Lower lobe of right lung (tissue), 2 donors: ENCODE measurements at places on chromosomes 16 and 17.

DNA sequence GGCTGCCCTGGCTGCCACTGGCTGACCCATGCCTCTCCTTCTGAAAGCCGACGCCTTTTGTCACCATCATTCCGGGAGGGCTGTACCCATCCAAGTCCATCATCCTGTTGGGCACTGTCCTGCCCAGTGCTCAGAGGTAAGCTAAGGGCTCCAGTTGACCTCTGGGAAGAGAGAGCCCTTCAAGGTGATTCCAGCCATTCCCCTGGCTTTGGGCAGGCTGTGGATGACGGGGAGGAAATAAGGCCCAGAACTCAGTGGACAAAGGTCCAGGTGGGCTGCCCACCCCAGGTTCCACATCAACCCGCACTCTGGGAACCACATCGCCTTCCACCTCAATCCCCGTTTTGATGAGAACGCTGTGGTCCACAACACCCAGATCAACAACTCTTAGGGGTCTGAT lies 45.8 kb downstream of the NOS2 start:
- DNase-seq: no peak

- DNase-seq: no peak
These were observed 166.0 kb upstream of the ZFHX3 start for GRCh38 chr16:73213732-73214455.

DNA sequence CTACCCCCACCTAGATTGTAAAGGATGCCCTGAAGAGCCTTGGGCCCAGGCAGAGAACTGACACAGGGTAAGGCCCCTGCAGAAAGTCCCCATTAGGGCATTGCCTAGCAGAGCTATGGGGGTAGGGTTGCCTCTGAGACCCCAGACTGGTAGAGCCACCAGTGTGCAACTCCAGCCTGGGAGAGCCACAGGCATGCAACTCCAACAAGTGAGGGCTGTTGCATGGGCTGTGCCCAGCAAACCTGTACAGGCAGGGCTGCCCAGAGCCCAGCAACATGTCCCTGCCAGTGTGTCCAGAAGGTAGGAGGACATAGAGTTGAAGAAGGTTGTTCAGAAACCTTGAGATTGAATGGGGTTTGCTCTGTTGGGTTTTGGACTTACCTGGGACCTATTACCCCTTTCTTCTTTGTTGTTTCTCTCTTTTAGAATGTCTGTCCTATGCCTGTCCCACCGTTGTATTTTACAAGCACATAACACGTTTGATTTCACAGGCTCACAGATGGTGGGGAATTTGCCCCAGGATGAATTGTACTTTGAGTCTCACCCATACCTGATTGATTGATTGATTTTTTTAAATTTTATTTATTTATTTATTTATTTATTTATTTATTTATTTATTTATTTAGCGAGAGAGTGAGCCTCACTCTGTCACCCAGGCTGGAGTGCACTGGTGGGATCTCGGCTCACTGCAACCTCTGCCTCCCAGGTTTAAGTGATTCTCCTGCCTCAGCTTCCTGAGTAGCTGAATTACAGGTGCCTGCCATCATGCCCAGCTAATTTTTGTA lies 16.4 kb downstream of the SGF29 start:
- DNase-seq: no peak

- no peak for DNase-seq
These were observed 18.8 kb upstream of the KRT10 start for GRCh38 chr17:40841246-40841645.

DNA sequence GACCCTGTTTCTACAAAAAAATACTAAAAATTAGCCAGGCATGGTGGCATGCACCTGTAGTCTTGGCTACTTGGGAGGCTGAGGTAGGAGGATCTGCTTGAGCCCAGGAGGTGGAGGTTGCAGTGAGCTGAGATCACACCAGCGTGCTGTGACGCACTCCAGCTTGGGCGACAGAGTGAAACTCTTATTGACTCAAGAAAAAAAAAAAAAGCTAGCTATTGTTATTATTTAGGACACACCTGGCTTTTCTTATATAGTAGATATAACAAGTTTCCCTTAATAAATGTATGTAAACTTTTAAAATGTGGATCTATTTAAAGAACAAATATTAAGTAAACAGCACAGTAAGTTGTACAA lies 1.8 kb downstream of the RABEP2 start:
- DNase-seq: no peak

DNA sequence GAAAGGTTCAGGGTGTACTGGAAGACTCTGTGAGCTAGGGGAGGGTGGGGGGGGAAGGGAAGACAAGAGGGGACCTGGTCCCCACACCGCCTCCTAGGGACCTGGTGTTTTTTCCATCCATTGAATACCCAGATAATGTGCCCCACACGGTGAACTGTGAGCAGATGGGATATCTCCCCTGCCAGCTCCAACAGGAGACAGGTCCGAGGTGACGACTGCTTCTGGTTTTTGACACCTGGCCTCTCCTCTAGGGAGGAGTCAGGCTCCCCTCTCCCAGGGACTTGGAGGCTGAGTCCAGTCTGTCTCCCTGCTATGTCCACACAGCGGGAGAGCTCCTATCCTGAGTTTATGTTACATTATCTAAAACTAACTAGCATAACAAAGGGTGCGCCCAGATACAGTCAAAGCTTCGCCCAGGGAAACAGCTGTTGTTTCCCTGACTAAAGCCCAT lies 1.8 kb downstream of the MARVELD3 start:
- no peak for DNase-seq

DNA sequence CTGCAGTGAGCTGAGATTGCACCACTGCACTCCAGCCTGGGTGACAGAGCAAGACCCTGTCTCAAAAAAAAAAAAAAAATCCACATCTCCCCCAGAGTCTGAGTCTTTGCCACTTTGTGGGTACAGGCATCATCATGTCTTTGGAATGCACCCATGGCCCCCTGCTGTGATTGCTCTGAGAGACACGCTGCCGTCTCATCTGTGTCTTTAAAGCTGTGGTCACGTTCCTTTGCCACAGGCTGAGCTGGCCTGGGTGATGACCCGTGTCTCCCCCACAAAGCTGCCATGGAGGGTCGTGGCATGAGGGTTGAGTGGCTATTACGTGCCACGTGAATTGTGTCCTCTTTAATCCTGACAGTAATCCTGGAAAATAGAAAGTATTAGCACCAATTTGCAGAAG lies 20.2 kb downstream of the CRISPLD2 start:
- DNase-seq: no peak
